ENCODE measurements at places on chromosomes 13 and 19. TPM values are rescaled to one million over a fixed set of nuclear protein-coding genes. Genes with fewer than 3 reads are reported as not detected.

- DNase-seq = no peak
Observed at GRCh38 chr19:3365836-3366752, at the start of gene NFIC. TSS of gene NFIC (plus strand) at chr19:3366583. CDS start at chr19:3366637, 54 bp downstream.

GRCh38 chr13:20405691-20406090 is 120.0 kb downstream of the CRYL1 start:
- DNase-seq = no peak

DNA sequence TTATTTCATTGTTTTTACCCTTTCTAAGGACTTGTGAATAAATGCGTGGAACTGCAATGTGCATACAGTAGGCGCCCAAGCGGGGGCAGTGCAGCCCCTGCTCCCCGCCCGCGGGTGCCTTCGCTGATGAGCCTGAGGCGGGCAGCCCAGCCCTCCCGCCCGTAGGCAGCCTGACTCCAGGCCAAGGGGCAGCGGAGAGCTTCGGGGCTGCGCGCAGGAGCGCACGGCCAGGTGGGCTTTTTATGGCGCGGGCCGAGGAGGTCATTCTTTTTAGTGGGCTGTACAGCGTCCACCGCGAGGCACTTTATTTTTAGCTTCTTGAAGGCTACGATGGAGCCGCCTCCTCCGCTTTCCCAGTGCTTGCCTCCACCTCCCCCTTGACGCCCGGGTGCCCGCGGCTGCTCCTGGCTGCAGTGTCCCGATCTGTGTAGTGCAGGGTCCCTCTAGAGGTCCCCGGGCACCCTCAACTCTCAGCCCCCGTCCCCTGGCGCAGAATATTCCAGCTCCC is 60.5 kb downstream of the CCNE1 start:
- no peak for DNase-seq

GRCh38 chr13:98389319-98389718 is 187.6 kb downstream of the STK24 start:
- no peak for DNase-seq

DNA sequence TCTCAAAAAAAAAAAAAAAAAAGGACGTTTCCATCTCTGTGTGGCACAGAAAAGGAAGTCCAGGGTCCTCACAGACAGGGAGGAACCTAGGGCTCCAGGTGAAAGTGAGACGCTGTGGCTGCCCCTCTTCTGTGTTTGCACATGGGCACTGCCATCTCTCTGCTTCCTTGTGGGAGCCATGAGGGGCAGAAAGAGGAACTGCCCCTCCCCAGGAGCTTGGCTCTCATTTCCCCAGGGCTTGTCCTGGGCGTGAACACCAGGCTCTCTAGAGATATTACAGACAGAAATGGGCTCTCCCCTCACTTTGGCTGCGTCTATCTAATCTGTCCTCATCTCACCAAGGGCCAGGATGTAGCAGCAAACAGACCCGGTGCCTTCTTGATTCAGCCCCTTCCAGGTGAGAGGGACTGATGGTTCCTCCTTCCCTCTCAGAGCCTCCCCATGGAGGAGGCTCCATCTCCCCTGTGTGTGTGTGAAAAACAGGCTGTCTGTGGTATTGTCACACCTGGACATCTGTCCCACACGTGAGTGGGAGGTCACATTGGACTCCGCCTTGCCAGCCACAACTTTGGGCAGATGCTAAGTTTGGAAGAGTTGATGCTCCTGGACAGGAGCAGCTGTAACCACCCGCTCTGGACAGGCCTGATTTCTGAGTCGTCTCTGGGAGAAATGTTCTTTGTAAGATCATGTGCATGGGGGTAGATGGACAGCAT is 840 bp upstream of the LILRA4 start:
- DNase-seq = no peak

DNA sequence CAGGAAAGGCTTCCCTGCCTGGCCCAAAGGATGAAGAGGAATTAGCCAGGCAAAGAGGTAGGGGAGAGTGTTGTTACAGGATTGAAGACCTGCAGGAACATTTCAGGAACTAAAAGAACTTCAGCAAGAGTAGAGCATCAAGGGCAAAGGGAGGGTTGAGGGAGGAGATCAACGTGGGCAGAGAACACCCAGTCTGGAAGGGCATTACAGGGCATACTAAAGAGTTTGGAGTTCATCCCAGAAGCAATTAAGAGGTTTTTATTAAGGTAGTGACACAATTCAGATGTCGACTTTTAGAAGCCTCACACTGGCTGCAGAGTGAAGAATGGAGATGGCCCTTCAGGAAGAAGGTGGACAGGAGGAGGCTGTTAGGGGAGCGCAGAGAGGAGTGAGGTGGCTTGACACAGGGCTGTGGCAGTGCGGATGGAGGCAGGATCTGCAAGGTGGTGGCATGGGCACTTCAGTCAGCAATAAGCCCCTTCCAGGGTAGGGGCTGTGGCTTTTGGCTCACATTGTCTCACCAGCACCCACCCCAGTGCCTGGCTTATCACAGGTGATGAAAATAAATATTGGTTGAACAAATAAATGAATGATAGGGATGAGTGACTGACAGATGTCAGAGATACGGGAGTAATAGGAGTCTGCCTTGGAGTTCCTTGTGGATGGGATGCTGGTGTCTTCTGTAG is 24.9 kb downstream of the TEX26 start:
- DNase-seq = no peak

DNA sequence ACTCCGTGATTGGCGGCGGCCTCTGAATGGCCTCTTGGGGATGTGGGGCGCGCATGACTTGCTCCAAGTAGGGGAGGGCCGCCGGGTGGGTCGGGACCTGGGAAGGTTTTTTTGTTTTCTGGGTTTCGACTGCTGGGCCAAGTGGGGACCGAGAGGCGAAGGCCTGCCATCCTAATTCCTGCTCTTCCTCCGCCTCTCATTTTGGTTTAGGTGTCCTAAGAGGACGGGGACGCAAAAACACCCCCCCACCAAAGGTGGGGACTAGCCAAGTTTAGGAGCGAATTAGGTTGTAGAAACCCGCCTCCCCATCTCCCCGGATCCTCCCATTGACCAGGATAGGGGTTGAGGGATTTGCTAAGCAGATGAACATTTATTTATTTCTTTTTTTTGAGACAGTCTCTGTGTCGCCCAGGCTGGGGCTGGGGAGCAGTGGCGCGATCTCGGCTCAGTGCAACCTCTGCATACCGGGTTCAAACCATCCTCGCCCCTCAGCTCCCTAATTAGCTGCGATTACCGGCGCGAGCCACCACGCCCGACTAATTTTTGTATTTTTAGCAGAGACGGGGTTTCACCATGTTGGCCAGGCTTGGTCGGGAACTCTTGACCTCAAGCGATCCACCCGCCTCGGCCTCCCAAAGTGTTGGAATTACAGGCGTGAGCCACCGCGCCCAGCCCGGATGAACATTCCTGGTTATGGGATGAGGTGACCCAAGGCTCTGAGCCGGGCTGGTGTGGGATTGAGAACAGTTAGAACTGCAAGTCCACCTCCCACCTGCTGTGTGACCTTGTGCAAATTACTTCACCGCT is 838 bp downstream of the PPP2R1A start:
- DNase-seq = no peak

DNA sequence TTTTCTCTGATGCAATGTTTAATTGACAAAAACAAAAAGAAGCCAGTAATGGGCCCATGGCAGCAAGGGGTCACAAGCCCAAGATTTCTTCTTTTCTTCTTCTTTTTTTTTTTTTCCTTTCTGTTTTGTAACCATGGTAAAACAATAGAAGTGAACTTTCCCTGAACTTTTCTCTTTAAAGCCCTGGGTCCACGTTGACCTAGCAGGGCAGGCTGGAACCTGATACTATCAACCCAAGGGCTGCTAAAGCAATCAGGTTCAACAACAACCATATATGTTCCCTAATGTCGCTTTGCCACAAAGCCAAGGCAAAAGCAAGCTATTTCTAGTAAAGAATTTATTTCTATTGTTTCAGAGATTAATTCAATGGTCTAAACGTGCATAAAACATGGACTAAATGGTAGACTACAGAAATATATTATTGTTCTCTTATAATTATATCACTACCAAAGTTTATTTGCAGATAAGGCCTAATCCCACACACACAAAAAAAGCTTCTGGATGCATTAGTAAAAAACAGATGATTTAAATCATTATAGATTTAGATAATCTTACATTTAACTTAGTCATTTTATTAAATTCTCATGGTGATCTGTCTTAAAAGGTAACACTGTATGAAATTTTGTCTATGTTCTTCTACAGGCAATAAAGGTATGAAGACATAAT is 153.9 kb downstream of the DACH1 start:
- peak; percentile 72 for DNase-seq

GRCh38 chr13:27310946-27311345 is 40.3 kb downstream of the RASL11A start:
- DNase-seq = no peak

DNA sequence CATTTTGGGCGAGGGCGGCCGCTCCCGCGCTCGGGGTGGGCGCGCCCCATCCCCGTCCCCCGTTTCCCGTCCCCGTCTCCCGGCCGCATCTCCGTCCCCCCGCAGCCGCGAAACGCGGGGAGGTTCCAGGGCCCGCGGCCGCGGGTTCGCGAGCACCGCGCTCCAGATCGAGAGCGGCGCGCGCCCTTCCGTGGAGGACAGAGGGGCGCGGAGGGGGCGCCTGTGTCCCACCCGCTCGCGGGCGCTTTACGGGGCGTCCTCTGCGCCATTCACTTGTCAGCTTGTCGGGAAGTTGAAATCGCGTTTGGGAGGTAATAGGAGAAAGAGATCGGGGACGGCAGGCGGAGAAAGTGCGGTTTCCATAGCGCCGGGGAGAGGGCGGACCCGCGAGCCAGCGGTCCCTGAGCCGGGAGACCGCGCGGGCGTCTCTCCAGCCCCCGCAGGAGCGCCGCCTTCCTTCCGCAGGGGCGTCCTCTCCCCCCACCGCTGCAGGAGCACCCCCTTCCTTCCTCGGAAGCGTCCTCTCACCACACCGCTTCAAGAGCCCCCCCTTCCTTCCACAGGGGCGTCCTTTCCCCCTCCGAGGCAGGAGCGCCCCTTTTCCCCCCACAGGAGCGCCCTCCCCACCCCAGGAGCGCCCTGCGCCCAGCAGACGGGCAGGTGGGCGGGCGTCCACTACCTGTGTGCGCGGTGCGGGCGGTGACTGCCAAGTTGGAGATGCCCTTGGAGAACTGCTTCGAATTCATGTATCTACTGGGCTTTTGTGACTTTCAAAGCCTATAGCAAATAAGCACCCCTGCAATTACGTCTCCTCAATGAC is 962 bp upstream of the IRS2 start:
- no peak for DNase-seq

Gene ZIK1
- 22.9 TPM for polyA plus RNA-seq

Gene NLRP11
- 0.19 TPM for polyA plus RNA-seq

Gene SLC25A23
- polyA plus RNA-seq = 66.4 TPM

Gene C13orf42
- 0.39 TPM for polyA plus RNA-seq

Gene ZNF442
- 8.4 TPM for polyA plus RNA-seq

Gene ZNF540
- polyA plus RNA-seq = 5.0 TPM
